Bronchial epithelial cell (primary cell): ENCODE measurements at places on chromosomes 4 and X.

DNA sequence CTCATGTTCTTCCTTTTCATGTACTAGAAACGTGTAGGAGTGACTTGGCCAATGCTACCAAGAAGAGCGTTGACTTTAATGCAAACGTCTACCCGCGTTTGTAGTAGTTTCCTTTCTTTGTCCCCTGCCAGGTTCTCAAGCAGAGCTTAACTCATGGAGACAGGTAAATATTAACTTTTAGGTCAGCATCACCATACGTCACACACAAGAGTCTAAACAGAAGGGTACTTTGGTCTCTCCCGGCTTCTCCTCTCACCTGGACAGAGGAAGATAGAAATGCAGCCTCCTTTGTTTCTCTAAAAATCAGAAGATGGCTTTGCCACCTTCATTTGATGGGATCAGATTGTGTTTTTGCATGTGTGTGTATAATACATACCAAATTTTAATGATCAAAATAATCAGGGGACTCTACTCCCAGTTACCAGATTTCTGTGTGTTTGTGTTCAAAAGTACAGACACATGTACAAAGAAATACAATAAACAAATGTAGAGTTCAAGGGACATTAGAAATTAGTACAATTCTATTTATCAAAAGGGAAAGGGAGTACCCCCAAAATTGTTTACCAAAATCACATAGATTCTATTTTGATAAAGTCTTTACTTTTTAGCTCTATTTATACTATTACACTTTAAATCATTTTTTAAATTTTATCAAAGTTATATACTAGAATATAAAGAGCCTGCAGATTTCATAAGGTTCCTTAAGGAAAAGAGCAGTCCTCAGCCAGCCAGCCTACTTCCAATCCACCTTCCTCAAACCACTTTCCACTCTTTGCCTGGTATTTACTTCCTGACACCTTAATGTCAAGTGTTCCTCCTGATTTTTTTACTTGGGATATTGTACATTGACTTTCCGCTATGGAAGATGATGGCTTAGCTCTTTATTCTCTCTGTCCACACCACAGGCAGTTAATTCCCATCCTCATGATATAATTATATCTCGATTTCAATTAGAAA lies 195.5 kb downstream of the RELL1 start:
- DNase-seq, result no peak

GRCh38 chrX:132837967-132838366 lies 120.5 kb downstream of the HS6ST2 start:
- DNase-seq, result no peak

DNA sequence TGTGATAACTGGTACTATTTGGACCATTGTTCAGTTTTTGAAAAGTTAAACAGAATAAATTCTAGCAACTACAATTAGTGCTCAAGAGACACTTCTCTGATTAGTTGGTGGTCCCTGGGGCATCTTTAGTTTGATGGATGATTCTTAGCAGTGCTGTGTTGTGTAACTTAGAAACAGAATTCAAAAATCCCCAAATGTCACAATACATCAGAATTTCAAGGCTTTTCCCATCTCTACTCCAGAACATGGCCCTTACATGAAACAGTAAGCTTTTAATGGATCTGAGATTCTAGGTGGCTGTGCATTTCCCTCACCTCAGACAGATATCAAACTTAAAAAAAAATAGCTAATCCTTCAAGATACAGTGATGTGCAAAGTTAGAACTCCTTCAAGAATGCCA lies 104.4 kb upstream of the CXCL13 start:
- no peak for DNase-seq

DNA sequence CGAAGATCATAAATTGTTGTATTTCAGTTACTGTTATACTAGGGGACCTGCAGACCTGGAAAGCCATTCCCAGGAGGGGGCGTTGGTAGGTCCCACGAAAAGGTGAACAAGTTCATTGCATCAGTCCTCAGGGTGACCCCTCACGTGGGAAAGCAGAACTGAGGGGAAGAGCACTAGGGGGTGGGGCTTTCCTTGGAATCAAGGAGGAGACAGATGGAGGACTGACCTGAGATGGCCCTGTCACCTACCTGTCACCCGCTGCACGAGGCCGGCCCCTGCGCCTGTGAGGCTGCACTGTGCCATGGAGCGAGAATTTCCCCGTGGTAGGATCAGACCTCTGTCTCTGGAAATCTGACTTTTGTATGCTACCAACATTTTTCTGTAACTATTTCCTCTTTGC lies 41.8 kb upstream of the CLDN24 start:
- no peak for DNase-seq

DNA sequence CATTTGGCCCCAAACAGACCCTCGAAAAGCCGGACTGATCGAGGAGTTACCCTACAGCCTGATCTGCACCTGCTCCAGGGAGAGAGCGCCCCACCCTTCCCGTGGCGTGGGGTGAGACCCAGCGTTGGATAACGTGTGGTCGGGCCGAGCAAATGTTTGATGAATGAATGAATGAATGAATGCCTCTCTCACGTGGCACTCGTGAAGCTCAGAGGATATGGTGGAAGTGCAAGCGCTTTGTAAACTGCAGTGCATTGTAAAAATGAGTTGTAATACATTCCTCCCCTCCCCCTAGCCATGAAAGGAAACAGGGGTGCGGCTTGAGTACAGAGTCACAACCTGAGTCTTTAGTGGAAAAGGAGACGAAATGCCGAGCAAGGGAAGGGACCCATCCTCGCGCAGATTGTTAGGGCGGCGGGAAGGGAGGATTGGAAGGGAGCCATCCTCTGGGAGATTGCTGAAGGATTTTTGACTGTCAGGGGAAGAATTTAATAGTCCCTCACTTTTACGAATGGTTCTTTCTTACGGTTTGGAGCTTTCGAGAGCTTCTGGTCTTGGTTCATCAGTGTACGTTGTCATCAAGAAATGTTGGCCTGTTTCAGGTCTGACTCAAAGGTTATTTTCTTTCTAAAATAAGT lies 772 bp upstream of the FBXW7 start:
- peak; percentile 74 for DNase-seq

DNA sequence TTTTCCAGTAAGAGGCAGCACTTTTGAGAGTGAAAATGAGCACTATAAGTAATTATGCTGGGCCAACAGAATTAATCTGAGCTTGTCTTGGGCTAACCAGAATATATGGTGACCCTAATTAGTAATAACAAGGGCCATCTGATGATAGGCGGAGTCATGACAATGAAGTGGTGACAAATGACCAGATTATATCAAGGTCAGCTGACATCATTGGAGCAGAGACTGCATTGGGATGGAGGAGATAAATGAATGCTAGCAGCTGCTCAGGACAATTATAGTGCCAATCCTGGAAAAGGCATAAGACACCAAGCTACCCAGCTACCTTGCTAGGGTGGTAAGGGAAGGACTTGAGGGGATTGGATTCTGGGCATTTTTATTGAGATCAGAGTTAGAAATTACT lies 1548.7 kb downstream of the RPA4 start:
- no peak for DNase-seq

DNA sequence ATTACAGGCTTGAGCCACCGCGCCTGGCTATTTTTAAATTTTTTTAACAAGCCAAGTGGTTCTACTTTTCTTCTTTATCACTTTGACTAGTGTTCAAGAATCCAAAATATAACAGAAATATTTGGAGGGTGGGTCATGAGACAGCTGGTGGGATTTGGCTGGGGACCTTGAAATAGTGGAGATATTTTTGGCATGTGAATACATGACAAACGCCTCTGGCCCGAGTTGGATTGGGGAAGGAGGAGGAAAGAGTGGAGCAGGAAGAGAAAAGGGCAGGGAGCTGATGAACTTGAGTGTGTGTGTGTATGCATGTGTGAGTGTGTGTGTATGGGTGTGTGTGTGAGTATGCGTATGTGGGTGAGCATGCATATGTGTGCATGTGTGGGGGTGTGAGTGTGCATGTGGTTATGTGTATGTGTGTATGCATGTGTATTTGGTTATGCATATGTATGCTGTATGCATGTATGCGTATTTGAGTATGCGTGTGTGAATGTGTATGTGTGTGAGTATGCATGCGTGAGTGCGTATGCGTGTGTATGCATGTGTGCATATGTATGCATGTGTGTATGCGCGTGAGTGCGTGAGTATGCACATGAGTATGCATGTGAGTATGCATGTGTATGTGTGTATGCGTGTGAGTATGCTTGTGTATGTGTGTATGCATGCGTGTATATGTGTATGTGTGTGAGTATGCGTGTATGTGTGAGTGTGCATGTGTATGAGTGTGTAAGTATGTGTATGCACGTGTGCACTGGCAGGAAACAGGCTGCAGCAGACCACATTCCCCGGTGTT lies 49.6 kb downstream of the JADE1 start:
- no peak for DNase-seq
